ENCODE measurements at places on chromosomes 2 and 18.

- no peak for DNase-seq
Measured at GRCh38 chr2:32981612-32982011, 34.9 kb downstream of the LTBP1 start.

- no peak for DNase-seq
Measured at GRCh38 chr18:5787936-5788335, 107.4 kb downstream of the TMEM200C start.

DNA sequence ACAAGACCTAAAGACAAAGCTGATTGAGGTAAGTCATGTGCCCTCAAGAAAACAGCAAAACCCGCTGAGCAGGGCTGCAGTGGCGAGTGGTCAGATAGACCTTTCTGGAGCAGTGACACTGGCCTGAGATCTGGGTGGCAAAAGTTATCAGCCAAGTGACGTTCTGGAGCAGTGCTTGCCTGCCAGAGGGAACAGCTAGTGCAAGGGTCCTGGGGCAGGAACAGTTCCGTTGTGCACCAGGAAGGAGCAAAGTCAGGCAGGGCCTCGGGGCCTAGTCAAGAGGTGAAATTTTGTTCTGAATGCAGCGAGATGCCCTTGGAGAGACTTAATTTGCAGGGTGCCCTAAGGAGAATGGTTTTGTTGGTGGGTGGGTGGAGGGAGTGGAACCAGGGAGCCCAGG is 67.0 kb downstream of the SH3BP4 start:
- no peak for DNase-seq

GRCh38 chr2:232481322-232482140 is 6.1 kb downstream of the ECEL1 start:
- DNase-seq: no peak

DNA sequence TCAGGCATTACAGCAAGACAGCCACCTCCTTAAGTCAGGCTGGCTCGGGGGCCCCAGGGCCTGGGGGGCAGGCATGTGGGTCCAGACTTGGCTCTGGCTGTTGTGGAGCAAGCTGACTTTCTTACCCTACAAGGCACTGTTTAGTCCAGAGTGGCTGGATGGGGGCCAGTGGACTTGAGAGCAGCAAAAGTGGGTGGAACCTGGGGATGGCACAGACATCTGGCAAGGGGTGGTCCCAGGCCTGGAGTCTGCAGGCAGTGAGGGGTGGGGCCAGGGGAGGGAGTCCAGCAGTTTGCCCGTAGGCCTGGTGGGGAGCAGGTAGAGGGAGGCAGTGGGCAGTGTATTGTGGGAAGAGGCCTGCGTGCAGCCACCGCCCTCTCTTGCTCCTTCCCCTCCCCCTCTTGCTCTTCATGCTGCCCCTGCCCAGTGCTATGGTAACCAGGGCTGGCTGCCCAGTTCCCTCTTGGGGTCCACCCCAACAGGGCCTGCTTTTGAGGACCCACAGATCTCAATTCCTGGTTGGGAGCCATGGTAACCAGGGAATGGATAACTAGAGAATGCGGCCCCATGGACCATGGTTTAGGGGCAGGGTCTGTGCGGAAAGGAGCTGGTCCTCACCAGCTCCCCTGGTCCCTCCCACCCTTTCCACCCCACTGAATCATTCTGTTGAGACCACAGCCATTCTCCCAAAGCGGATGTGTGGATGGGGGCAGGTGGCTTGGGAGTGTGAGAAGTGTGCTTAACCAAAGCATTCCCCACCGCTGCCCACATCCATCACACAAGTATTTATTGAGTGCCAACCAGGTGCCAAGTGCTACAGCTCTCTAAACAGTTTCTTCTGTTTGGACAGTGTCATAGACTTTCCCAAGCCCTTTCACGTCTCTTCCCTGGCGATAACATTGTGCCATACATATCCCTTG is 19.3 kb downstream of the SPEG start:
- no peak for DNase-seq
